ENCODE measurements at places on chromosomes 7 and 10.

GRCh38 chr10:43162604-43163003 lies 24.4 kb downstream of the CSGALNACT2 start:
- DNase-seq: no peak

DNA sequence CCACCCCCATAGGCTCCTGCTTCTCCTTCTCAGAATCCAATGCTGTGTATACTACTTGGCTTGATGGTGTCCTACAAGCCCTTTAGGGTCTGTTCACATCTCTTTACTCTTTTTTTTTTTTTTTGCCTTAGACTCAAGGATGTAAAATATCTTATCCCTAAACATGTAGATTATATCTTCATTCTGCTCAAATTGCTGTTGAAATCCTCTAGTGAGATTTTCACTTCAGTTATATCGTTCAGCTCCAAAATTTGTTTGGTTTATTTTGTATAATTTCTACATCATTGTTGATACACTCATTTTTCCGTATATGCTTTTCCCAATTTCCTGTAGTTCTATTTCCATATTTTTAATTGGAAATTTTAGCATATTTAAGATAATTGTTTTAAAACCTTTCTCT lies 1.8 kb upstream of the AKR1C3 start:
- DNase-seq: no peak

GRCh38 chr7:13091974-13092707 lies 404.7 kb downstream of the ARL4A start:
- DNase-seq: no peak

DNA sequence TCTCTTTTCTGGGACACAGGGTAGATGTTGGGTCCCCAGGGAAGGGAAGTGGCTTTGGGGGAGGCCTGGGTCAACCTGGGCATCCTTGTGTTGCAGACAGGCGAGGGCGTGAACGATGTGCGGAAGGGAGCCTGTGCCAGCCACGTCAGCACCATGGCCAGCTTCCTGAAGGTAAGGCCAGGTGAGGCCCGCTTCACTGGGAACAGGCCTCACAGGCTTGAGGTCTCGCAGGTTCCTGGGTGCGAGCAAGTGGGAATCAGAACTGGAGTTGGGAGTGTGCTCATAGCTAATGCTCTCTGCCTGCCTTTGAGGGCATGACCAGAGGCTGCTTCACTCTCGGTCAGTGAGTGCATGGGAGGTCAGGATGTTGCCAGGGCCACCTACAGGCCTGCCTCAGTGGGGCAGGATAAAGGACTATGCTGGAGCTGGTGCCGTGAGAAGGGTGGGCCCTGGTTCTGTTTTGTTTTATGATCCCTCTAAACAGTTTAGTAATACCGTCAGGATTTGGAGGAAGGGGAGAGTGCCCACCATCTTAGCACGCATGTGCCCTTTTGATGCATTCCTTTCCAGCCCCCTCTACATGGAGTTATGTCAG lies 8.4 kb downstream of the DBNL start:
- DNase-seq: no peak

- no peak for DNase-seq
Measured at GRCh38 chr10:70430493-70431445, 10.7 kb downstream of the NODAL start.

- no peak for DNase-seq
Measured at GRCh38 chr7:26859720-26860119, 4.7 kb downstream of the SKAP2 start.

DNA sequence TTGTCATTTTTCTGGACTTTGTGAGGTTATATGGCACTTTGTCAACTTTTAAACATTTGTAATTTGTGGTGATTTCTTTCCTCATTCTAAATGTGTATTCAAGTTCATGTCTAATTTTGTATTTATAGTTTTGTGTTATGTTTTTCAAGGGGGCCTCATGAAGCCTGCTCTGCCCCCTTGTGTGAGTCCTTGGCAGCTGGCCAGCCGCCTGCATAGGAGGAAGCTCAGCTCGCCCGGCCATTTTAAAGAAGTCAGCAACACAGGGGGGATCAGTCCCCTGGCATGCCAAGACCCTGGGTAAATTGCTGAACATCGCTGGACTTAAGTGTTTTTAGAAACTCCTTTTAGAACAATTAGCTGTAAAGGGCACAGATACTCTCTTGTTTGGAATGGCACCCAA lies 123.0 kb downstream of the ANLN start:
- no peak for DNase-seq
